Uterus (tissue), 4 donors: ENCODE measurements at places on chromosomes 7 and 10. TPM values are rescaled to one million over a fixed set of nuclear protein-coding genes. Genes with fewer than 3 reads are reported as not detected.
A peak's percentile ranks its signal among the peaks of the same experiment; 100 is the strongest.

GRCh38 chr10:22427101-22427500 lies 81.8 kb downstream of the SPAG6 start:
- DNase-seq: no peak

Gene NPFFR1
- 0.43 TPM for total RNA-seq

DNA sequence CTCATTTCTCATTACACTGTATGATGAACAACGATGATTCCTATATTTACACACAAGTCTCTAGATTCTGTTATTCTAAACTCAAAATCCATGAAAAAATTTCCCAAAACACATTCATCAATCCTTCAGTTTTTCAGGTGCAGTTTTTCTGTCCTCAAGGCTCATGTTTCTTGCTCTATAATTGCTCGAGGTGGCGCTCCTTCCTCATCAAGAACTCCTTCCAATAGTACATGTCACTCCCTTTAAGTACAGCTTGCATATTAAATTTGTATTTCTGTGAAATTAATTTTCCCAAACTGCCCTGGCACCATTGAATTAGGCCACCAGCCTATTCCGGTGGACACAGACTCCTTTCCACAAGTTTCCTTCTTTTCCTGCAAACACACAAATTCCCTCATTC lies 188.7 kb upstream of the MINDY3 start:
- DNase-seq: no peak

Gene MPP7
- total RNA-seq: 18.0 TPM

DNA sequence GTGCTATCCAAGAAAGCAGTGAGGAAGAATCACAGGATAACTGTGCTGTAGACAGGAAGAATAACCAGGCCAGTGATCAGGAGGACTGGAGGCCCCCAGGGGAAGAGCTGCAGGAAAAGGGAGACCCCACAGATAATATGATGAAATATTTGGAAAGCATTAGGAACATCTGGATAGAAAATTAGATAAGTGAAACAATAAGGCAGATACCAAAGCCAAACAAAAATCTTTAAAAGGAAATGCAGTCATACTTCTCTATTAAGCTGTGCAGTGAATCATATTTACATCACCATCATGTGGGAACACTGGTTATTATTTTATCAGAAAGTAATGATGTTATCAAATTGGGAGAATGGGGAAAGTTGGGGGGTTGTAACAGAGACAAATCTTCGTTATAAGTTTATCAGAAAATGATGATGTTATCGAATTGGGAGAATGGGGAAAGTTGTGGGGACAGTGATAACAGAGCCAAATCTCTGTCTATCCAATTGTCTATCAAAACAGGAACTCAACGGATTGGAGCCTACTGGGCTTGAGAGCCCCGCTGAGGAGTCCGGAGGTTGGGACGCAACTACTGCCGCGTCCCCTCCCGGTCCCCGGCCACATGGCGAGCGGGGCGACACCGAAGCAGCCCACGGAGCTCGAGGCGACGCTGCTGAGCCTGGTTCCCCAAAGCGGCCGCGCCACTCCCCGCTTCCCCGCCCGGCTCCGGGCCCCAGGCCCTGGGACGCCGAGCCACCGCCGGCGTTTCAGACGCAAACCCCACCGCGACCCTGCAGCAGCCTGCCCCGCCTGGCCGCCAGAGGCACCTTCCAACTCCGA lies 14.0 kb upstream of the RALA start:
- DNase-seq: no peak

Gene GPRIN2
- total RNA-seq: not detected

GRCh38 chr10:30862486-30862885 lies 169.2 kb downstream of the ZNF438 start:
- DNase-seq: no peak

Gene KCND2
- 4.5 TPM for total RNA-seq

DNA sequence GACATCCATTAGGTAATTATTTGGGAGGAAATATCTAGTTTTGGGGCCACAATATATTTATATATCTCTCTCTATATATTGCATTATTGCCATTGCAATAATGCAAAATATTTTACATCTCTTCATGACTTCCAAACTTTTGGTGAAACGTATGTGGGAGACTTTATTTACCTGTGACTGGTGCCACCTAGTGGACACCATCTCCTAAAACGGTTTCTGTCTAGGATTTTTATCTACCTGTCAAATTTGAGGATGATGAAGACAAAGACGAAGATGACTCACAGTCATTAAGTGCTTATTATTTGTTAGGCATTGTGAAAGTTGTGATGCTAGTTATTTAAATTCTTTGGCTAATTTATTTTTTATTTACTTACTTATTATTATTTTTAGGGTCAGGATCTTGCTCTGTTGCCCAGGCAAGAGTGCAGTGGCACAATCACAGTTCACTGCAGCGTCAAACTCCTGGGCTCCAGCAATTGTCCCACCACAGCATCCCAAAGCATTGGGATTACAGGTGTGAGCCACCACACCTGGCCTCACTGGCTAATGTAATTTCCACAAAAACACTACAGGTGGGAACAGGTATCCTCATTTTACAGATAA lies 18.7 kb upstream of the CBLL1 start:
- peak; percentile 25 for DNase-seq

- no peak for DNase-seq
These were observed 568.8 kb downstream of the POM121L12 start for GRCh38 chr7:53604201-53604600.
